Prostate gland (tissue), 2 donors: ENCODE measurements at places on chromosomes 4 and X.

- DNase-seq = no peak
Measured at GRCh38 chrX:70141373-70141772, 8.1 kb downstream of the IGBP1 start.

- no peak for DNase-seq
Measured at GRCh38 chr4:4195354-4195753, 31.4 kb downstream of the OTOP1 start.

GRCh38 chrX:24019448-24019847, 7.5 kb downstream of the KLHL15 start:
- DNase-seq = no peak

- no peak for DNase-seq
Measured at GRCh38 chr4:81912376-81913030, 440.8 kb upstream of the RASGEF1B start.

GRCh38 chr4:1012034-1012739, 761 bp downstream of the FGFRL1 start:
- peak; percentile 31 for DNase-seq

- DNase-seq = no peak
Measured at GRCh38 chrX:154541589-154541895, 5.1 kb downstream of the G6PD start.

GRCh38 chr4:82642331-82642730, 80.5 kb upstream of the TMEM150C start:
- DNase-seq = no peak

DNA sequence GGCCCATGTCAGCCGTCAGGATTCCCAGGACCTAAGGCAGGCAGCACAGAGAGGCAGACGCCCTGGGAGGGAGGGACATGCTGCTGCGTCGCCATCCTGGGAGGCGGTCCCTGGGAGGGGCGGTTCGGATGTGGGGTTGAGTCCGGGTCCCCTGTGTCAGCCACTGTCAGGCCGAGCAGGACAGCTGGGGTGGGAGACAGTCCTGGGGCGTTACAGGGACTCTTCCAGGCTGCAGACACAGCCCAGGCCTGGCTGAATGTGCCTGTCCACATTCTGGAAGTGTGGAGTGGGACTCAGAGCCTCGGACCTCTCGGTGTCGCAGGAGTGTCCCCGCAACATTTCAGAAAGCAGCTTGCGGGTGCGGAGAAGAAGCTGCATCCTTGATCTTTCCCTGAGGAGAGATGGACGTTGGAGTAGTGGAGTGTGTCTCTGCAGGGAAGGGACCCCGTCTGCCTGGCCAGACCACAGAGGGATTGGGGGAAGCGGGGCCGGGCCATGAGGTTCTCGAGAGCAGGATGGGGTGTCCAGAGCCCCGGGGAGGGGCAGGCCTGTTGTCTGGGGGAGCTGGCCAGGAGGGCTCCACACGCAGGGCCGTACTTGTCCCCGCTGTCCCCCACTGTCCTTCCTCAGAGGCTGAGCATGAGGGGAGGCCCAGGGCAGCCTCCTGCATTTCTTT, 6.1 kb downstream of the AKAP17A start:
- DNase-seq = no peak

DNA sequence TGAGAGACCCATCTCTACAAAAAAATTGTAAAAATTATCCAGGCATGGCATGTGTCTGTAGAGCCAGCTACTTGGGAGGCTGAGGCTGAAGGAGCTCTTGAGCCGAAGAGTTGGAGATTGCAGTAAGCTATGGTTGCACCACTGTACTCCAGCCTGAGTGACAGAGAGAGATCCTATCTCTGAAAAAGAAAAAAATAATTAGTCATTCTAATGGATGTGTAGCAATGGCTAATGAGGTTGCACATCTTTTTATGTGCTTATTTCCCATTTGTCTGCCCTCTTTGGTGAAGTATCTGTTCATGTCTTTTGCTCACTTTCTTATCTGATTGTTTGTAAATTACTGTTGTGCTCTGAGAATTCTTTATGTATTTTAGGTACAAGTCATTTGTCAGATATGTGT, 19.0 kb upstream of the MAML3 start:
- no peak for DNase-seq

DNA sequence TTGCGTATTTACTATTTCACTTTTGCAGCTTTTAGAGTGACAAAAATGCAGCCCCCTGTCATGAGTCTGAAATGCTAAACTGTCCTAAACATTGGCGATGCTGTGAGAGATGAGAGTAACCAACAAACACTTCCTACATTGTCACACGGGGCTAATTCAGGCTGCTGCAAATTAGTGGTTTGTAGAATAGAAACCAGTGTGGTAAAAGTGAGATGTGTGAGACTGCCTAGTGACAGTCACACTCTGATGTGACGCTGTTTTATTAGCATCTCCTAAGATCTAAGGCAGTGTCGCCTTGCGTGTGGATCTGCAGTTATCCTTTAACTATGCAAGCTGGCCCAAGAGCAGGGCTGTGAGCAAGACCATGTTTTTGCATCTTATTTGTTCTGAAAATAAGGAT, 800.2 kb upstream of the TENM3 start:
- no peak for DNase-seq

GRCh38 chr4:38531141-38531727, 132.8 kb upstream of the KLF3 start:
- DNase-seq = no peak

- DNase-seq = no peak
Measured at GRCh38 chr4:79173186-79173585, 152.7 kb downstream of the NAA11 start.

- DNase-seq = no peak
Measured at GRCh38 chrX:149284616-149285015, 220.5 kb downstream of the IDS start.

GRCh38 chr4:8266508-8266907, 3.0 kb upstream of the HTRA3 start:
- no peak for DNase-seq

DNA sequence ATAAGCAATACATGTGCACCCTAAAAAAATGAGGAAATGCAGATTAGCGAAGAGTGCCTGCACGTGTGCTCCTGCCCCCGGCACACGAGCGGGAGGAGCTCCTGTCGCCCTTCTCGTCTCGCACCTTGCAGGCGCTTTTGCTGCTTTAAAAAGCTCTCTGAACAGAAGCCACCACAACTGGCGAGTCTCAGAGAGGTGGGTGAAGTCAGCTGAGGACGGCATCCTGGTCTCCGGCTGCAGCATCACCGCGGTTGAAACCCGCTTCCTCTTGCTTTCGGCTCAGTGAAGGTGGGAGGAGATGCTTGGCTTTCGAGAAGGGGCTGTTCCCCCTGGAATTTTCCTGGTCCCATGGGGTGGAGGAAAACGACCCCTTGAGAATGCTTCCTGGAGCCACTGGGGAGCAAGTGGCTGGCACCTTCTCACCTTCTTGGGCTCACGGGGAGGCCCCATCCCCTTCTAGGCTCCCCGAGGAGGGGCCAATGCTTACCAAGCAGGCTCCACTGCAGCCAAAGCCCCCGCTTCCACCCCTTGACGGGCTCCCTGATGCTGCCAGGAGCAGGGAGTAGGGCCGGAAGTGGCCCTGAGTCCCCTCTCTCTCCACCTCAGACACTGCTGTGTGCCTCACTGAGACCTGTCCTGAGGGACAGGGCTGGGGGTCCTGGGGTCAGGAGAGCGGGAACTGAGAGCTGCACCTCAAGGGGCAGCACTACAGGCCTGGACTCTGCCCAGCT, 29.2 kb upstream of the MXD4 start:
- DNase-seq = no peak

- no peak for DNase-seq
Measured at GRCh38 chr4:125276811-125277210, 37.9 kb upstream of the FAT4 start.

GRCh38 chr4:159271856-159272255, 169.0 kb downstream of the RAPGEF2 start:
- DNase-seq = no peak

DNA sequence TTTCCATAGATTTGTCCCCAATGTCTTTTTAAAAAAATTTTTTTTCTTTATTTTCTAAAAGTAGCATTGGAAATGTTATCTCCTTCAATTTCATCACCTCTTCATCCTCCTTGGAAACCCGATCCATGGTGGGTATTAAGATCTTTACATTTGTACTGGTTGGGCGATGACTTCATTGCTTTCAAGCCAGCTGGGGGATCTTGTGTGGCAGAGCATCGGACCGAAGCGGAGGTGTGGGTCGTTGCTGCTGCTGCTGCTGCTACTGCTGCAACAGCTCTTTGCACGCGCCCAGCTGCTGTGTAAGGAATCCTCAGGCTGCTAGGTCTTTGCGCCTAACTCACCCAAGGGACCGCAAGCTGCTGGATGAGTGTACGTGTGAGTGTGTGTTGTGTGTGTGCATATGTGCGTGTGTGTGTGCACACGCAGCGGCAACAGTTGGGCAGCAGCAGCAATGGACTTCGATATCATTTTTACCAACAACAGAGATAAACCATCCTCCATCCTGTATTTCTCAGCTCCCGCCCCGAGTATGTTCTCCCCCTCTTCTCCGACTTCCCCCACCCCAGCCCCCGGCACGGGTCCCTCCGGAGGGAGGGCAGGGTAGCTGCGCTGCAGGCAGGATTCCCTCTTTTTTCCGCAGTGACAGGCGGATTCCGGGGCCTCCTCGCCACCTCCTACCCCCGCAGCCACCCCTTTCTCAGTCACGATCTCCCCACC, 768 bp upstream of the CDKL5 start:
- no peak for DNase-seq

- no peak for DNase-seq
Measured at GRCh38 chrX:17588303-17588702, 149.0 kb upstream of the SCML1 start.

- DNase-seq = no peak
Measured at GRCh38 chr4:6258741-6259140, 10.9 kb upstream of the WFS1 start.

- DNase-seq = no peak
Measured at GRCh38 chr4:41679991-41680390, 68.5 kb downstream of the PHOX2B start.

GRCh38 chrX:134718966-134719317, 60.7 kb upstream of the PLAC1 start:
- no peak for DNase-seq

- no peak for DNase-seq
Measured at GRCh38 chr4:138869631-138870030, 145.9 kb upstream of the NOCT start.

DNA sequence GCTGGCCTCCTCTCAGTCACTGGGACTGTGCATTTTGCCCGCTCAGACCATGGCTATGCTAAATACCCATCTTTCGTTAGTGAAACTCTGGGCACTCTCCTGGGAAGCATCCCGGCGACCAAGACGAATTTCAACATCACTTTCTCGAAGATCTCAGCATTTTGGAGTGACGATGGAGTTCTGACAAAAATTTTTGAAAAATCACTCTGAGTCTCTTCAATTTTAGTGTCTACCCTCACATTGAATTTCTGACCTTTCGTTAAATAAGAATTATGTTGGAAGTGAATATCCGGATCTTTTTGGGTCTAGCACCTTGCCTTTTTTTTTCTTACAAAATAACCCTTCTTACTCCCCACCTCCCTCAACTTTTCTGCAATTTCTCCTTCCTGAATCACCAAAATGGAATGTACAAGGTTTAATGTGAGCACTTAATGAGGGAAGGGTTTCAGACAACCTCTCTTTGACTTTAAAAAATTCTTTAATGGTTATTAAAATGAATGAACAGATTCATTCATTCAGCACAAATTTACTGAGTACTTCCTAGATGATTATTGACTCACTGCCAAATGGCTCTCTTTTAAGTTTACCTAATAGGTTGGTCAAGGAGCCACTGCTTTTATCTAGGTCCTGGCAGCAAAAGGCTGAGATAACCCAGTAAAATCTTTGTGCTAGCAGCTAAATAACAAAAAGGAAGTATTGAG, 746 bp upstream of the AADAT start:
- DNase-seq = no peak

- DNase-seq = no peak
Measured at GRCh38 chr4:53186714-53187358, 179.0 kb downstream of the SCFD2 start.

DNA sequence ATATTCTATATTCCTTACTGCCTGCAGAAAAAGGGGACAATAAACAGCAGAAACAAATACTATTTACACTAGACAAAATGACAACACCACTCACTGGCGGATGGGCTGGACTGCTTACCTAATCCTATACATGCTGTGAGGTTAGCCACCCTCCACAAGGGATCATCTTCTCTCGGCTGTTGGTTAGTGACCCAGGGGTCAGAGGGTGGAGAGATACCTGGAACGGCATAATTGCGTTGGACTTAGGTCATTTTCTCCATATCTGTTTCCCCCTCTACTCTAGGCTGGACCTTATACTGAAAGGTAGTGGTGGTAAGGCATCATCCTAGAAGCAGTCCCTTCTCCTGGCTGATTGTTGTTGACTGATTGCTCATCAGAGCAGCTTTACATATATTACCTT, 286.8 kb upstream of the UGT8 start:
- DNase-seq = no peak

GRCh38 chr4:8267077-8267476, 2.5 kb upstream of the HTRA3 start:
- peak; percentile 60 for DNase-seq

GRCh38 chr4:47484168-47484567, 907 bp upstream of the ATP10D start:
- DNase-seq = no peak

DNA sequence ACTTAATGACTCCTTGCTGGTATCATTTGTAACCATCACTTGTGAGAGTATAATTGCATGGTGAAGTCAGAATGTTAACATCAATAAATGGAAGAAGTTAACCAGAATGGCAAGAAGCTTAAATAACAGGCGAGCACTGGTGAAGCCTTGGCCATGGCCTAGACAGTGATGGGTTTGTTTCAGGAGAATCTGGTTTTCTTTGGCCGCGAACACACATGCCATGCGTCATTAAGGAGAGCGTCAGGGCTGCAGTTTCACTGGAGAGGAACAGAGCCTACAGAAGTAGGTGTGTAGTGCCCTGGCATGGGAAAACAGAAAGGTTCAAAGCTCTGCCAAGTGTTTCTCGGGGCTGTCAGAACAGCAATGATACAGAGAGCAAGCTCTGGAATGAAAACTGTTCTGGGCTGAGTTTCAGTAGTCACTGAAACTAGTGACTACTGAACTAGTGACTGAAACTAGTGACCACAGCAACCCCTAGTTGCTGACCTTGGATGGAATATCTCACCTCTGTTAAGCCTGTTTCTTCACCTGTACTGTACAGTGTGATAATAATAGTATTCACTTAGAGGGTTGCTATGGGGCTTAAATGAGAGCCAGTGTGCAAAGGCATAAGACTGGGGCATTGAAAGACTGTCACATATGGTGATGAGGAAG, 93.8 kb downstream of the C4orf51 start:
- DNase-seq = peak; percentile 39
